ENCODE measurements at places on chromosomes 3 and 15.

DNA sequence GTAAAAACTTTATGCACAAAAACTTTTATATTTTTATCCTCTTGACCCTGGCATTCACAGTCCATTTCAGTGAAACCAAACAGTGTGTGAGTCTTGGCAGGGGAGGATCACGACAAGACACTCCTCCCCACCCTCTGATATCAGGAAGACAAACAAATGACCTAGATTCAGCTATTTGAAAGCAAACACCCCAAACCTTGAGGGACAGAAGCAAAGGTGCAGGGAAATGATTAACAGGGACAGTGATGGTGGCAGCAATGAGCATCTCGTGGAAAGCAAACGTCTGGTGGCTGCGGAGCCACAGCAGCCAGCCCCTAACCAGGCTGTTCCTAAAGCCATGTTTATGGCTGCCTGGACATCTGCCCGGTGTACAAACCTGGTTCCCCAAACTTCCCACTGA lies 52.1 kb downstream of the FSIP1 start:
- no peak for DNase-seq

DNA sequence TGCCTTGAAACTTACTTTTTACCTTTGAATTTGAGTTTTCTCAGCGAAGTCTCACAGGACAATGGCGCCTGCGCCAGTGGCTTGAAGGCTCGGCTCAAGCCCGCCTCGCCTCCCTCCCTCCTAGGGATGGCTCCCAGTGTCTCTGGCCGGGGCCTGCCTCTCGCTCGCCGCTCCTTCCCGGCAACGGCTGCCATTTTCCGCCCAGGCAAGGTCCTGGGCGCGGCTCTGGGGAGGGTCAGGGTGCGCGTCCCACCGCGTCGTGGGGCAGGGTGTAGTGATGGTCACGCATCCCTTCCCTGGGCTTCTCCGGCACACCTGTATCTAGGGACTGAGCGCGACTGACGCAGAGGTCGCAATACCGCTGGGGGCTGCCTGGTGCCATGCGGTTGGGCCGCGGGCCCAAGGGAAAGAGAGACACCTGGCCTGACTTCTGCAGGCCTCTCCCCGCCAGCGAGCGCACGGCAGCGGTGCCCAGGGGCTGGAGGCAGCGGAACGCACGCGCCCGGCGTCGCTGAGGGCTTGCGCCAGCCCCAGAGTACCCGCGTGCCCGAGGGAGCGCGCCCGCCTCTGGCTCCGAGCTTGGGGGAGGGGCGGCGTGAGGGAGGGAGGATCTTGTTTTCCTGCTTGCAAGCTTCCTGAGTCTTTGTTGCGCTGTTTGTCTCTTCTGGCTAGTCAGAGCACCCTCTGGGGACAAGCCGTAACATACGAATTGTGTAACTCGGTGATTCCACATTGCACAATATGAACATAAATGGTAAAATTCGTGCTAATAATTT lies 20.7 kb upstream of the FEM1B start:
- DNase-seq: peak; percentile 88

- no peak for DNase-seq
These were observed 29.3 kb upstream of the SLC28A1 start for GRCh38 chr15:84855136-84855535.

DNA sequence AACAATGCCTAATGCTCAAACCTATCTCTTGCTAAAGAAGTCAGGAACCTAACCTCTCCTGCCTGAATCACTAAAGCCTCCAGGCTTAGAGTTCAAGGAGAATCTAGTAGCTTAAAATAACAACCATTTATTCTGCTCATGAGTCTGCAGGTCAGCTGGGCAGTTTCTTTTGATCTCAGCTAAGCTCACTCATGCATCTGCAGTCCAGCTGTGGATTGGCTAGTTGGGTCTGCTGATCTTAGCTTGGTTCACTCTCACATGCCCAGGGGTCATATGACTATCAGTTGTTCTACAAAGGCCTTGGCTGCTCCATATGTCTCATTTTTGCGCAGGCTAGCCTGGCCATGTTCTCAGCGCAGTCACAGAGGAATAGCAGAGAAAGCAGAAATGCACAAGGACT lies 109.2 kb upstream of the STT3B start:
- DNase-seq: no peak

- no peak for DNase-seq
These were observed 187.4 kb upstream of the LINGO1 start for GRCh38 chr15:77819851-77820728.

DNA sequence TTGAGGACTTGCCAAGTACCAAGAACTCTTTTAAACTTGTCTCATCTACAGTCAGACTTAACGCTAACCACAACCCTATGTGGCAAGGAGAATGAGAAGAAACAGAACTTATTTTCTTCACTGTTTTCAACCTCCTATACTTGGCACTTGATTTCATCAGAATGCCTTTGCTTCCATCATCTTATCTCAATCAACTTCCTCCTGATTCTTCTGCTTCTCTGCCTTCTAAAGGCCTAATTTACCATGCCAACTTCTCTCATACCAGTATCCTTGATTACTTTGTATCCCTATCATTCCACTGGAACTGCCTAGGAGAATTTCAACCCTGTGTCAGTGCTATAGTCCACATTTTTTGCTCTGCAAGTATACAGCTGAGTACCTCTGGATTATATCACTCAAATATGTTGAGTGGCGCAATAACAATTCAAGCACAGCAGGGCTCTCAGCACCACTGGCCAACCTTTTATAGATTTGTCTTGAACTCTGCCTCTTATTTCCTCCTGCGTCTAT lies 413.6 kb downstream of the ROBO1 start:
- DNase-seq: no peak

DNA sequence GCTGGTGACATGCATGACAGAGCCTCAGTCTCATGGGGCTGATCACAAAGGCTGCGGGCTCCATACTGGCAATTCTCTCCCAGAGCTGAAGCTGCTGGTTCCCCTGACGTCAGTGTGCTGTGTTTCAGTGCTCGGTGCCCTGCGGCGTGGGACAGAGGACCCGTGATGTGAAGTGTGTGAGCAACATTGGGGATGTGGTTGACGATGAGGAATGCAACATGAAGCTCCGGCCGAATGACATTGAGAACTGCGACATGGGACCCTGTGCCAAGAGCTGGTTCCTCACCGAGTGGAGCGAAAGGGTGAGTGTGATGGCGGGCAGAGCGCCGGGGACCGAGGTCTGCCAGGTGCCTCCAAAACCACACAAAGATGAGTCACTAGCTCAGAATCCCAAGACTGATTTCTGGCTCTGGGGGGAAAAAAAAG lies 62.0 kb upstream of the NR2E3 start:
- DNase-seq: no peak

GRCh38 chr3:153484842-153485241 lies 322.8 kb downstream of the RAP2B start:
- no peak for DNase-seq

- DNase-seq: no peak
These were observed 362.6 kb upstream of the PLSCR5 start for GRCh38 chr3:146967783-146968182.

DNA sequence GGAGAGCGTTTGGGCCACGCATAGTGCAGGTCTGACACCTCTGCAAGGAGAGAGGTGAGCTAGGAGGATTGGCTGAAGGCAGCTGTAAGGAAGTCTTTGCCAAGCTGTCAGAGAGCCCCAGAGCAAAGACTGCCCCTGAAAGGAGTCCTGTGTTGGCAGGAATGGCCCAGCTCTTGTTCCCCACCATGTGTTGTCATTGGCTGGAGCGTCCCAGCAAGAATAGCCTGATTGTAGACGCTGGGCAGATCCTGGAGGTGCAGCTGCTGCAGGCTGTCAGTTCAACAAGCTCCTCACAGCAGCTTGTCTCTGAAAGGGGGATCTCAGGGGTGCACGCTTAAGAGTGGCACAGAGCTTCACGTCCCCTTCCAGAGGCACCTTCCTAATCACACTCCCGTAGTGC lies 237.6 kb downstream of the FEZF2 start:
- peak; percentile 58 for DNase-seq

GRCh38 chr3:53156368-53156834 lies 4.6 kb upstream of the PRKCD start:
- no peak for DNase-seq

GRCh38 chr3:40713795-40714194 lies 189.0 kb downstream of the ZNF621 start:
- DNase-seq: no peak

DNA sequence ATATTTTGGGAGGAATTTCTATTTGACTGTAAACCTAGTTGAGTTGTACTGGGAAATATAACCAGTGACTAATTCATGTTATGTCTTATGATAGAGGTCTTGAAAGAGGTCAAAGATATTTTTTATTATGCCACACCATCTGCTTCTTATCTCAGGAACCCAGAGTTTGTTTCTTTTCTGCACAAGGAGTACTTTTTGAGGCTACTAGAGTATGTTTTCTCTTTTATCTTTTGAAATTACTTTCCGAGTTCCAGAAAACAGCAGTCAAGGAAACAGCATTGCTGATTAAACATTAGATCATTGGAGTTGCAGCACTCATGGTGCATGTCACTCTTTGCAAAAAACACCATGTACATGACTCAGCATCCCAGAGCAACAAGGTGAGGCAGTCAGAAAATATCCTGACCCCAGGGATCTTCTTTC lies 645.8 kb upstream of the NR2F2 start:
- DNase-seq: no peak

DNA sequence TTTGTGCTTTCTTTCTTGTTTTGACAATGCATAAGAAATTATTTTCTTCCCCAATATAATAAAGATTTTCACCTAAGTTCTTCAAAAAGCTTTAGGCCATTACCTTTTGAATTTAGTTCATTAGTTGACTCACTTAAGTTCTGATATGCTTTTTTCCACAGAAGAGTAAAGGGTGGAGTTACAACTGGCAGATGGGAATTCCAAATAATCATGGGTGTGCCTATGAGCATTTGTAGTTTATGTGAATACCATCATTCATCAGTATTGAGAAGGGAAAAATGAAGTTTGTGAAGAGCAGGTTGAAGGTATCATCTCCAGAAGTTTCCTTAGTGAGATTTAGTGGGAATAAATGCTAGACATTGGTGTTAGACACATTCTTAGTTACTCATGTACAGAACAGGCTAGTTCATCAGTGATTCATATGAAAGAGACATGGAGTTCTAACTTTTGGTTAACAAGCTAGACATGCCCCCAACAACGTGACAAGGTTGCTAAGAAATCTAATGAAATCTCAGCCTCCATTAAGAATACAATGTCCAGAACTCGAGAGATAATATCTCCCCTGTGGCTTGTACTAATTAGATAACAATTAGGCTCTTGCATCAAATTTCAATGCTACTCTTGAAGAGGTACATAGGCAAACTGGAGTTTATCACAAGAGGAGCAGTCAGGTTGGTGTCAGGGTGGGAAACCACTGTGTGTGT lies 16.9 kb upstream of the ALCAM start:
- DNase-seq: no peak

DNA sequence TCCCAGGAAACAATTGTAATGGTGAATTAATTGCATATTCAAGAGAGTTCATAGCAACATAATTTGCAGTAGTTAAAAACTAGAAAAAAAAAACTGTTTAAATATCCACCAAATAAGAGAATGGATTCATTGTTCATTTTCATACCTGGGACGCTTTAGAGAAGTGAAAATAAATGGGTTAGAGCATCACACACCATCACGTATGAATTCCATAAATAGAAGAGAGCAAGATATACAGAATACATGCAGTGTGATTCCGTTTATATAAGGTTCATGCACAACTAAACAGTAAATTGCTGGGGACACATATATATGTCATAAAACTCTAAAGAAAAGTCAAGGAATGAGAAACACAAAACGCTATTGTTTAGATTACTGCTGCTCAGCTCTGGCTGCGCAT lies 577.0 kb upstream of the KCNMB2 start:
- DNase-seq: no peak

DNA sequence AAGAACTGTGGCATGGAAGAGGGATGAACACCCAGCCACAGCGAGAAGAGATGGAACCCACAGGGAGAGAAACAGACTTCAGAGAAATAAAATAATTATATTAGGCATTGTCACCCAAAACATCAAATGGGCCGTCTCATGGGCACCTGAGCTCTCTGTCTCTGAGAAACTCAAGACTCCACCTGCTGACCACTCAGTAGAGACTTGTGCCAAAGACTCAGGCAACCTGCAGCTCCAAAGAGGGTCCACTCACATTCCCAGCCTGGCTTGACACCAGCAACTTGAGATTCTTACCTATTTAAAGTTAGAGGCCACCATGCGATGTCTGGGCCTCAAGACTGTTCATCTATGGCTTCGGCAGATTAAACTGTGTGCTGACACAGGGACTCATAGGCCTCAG lies 12.0 kb downstream of the SEMA5B start:
- DNase-seq: no peak

DNA sequence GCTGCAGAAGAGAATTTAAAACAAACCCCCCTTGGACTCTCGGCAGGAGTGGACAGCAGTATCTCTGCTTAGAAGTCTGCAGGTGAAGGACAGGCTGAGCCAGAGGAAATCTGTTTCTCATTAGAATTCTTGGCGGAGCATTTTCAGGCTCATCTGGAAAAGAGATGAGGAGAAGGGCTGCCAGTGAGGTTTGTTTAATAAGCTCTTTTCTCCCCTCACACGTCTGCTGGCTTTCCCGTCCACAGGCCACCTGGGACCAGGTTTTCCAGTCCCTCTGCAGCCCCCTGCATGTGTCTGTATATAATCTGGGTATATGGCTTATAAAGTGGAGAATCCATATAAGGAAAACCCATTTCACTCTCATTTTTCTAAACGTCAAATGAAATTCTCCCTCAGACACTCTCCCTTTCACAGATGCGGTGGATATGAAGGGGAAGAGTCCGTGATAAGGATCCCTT lies 155.4 kb upstream of the TPM1 start:
- peak; percentile 81 for DNase-seq

- no peak for DNase-seq
These were observed 346.6 kb downstream of the ZBTB20 start for GRCh38 chr3:114800272-114801031.

DNA sequence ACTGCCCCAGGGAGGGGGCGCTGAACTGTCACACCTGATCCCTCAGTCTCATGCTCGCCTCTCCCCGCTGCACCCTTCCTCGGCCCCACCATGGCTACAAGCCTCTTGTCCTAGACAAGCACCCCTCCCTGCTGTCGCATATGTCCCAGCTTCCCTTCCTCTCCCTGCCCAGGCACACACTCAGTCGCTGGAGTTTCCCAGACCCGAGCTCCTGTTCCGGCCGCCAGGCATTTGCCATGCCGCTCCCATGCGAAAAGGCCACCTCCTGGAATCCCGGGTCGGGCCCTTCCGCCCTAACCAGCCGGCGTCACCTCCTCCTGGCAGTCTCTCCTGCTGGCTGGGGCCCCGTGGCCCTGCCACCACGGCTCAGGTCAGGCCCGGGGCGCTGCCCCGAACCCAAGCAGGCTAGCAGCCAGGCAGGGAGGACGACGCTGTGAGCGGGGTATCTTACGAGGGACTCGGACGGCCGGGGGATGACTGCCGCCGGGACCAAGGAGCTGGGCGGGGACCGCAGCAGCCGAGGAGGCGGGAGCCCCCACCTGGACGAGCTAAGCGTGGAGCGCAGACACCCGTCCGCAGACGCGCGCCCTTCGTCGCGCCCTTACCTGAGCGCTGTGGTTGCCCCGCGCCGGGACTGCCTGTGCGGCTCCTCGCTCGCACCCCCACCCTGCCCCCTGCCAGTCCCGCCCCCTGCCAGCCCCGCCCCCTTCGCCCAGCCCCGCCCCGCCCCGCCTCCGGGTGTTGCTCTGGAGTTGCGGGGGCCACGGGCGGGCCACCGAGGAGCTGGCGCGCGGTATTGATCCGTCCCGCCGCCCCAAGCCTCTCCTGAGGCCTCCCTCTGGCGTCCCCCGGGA lies at the start of gene ALS2CL:
ALS2CL (minus strand) TSS at position 642 of the 854 bp plus-strand sequence. CDS start 4,239 bp downstream, outside the sequence.
- DNase-seq: peak; percentile 67
